MCF 10A (cell line): ENCODE measurements at places on chromosomes 13 and 19.

GRCh38 chr13:53408847-53409568, 380.4 kb downstream of the OLFM4 start:
- DNase-seq: no peak

DNA sequence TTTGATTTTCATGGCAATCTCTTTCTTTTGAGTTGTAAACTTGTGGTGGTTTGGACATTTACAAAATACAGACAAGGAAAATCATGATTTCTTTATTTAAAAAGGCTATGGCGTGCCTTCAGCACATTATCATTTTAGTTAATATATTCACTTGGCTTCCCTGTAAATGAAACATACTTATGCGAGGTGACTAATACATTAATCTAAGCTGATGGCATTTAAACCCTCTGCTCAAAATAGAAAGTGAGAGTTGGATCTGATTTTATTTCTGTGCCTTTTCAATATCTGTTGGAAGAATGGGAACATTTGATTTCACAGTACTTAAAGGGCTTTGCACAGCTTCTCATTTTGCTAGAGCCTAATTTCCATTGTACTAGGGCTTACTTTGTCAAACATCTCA, 289.8 kb downstream of the MTUS2 start:
- DNase-seq: no peak

DNA sequence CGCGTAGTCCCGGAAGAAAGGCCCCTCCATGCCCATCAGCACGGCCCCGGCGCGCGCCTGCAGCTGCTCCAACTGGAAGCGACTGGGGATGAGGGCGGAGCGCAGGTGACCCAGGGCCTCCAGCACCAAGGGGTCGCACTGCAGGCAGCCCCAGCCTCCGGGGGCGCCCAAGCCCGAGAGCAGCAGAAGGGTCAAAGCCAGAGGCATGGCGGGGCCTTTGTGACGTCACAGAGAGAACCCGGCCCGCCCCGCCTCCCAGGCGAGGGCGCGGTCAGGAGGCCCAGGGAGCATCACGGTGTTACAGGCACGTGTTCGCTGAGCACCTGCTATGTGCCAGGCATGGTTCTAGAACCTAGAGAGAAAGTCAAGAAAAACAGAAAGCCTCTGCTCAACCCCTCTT, at the start of gene IZUMO2:
TSS of gene IZUMO2 (minus strand) at position 294 of the 400 bp plus-strand sequence. CDS start at position 207, 87 bp downstream.
- no peak for DNase-seq

DNA sequence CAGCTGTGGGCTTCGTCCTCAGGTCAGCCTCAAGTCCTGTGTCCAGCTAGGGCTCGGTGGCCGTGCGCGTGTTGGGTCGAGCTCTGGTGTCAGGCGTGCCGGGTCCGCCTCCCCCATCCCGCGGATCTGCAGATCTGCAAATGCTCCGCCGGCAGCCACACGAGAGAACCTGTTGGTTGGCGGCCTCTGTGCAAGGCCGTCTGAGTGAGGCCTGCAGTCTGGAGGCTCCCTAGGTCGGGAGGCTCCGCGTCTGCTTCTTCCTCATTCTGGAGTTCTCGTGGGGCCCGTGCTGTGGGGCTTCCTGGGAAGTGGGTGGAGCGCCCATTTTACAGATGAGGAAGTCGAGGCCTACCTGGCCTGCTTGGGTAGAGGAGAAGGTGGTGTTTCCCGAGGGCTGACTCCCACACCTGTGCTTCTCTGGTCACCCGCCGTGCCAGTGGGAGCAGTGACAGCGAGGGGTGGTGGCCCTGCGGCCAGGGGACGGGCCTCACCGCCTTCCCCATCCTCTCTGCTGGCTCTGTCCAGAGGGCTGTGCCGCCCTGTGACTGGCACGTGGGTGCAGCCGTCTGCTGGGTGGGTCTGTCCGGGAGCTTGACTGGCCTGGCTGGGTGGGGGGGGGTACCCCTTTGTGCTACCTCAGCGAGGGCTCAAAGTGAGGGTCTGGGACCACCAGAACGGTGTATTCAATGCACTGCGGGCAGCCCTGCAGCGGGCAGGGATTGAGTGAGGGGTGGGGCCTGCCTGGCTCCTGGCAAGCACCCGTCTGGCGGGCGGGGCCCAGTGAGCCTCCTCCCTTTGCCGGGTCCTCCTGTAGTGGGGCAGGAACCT, 3.3 kb downstream of the CSNK1G2 start:
- DNase-seq: no peak

- DNase-seq: no peak
These were observed 8.6 kb downstream of the CRLF1 start for GRCh38 chr19:18597809-18598660.

DNA sequence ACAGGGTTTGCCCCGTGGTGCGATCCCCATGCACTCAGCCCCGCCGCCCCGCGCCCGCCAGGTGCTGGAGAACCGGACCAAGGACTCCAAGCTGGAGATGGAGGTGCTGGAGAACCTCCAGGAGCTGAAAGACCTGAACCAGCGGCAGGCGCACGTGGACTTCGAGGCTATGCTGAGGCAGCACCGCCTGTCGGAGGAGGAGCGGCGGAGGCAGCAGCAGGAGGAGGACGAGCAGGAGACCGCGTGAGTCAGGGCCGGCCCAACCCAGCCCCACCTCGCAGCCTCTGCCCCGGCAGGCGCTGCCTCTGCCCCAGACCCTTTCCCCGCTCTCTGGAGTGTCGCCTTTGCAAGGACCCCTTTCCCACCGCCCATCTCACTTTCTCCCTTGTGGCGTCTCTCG, 11.3 kb downstream of the YJU2 start:
- DNase-seq: no peak

GRCh38 chr13:32254416-32254815, 60.7 kb downstream of the ZAR1L start:
- DNase-seq: peak; percentile 55

DNA sequence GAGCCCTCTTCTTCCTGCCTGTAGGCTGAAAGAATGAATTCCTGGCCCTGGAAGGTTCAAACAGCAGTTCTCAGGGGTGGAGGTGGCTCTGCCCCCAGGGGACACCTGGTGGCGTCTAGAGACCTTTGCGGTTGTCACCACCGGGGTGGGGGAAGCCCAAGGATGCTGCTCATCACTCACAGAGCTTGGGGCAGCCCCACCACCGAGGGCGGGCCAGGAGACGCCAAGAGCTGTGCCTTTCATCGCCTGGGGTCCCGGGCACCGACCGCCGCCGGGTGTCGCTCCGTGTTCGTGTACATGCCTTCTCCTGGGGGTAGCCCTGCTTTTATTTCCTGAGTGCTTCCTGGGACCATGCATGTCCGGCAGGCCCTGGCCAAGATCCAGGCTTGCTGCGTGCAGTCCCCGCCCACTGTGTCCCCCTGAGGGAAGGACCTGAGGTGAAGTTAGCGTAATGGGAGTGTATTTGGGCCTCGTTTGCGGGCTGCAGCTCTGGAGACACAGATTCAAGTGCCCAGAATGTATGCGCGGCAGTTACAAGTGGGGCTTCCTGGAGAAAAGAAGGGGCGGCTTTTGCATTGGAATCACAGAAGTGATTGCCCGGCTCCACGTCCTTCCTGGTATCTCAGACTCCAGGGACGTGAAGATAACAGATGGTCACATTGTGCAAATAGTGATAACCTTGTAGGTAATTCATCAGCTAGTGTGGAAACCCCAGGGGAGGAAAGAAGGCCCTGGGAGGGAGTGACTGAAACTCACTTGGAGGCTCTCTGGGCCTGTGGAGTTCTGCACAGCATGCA, 7.8 kb downstream of the DOT1L start:
- no peak for DNase-seq

DNA sequence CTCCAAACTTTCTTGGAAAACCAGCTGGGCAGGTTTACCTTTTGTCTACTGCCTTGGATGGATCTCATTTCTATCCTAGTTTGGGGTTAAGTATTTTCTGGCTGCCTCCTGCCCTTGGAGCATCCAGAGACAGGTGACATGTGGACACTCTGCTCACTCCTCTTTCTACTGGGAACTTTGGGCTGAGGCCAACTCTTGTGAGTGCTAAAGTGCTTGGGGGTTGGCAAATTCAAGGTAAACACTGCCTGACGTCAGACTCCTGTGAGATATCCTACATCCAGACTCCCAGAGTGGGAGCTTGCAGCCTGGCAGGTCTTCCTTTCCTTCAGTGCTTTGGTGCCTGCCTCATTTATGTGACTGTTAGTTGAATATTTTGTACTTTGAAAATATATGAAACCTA, 388.1 kb downstream of the KCNRG start:
- DNase-seq: peak; percentile 52

DNA sequence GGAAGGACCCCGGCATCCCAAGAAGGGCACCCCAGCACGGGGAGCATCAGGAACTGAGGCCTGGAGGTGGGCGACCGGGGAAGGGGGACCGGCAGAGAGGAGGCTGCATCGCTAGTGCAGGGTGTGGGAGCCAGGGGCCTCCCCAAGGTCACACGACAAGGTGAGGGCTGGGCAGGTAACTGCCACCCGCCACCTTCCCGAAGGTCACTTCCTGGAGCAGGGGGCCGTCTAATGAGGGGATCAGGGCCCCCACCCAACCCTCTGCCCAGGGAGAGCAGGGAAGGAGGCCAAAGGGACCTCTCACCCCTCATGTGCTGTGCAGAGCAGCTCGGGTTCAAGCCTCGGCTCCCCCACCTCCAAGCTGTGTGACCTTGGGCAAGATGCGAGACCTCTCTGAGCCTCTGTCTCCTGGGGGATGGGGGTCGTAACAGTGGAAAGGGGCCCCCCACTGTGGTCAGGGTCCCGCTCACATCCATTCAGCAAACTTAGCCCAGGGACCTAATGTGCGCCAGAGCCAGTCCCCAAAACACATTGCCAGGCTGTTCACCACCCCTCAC, 6.0 kb downstream of the ZBTB7A start:
- DNase-seq: no peak

DNA sequence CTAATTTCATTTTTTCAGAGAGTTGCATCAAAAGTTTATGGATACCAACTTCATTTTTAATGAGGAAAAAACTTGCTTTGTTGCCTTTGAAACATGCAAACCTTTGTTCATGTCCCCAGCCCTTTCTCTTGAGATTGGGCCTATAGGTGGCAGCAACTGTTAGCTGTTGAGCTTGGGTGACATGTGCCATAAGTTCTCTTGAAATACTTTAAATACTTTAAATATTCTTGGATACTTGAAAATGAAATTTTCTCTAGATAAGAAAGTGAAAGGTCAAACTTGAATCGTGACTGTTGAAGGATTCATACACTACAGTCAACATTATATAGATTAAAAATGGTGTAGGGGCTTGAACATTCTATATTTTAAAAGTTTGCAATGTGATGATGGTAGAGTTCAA, 294.9 kb downstream of the NDFIP2 start:
- DNase-seq: peak; percentile 58

GRCh38 chr19:52270266-52270885, 989 bp downstream of the ZNF766 start:
- no peak for DNase-seq

DNA sequence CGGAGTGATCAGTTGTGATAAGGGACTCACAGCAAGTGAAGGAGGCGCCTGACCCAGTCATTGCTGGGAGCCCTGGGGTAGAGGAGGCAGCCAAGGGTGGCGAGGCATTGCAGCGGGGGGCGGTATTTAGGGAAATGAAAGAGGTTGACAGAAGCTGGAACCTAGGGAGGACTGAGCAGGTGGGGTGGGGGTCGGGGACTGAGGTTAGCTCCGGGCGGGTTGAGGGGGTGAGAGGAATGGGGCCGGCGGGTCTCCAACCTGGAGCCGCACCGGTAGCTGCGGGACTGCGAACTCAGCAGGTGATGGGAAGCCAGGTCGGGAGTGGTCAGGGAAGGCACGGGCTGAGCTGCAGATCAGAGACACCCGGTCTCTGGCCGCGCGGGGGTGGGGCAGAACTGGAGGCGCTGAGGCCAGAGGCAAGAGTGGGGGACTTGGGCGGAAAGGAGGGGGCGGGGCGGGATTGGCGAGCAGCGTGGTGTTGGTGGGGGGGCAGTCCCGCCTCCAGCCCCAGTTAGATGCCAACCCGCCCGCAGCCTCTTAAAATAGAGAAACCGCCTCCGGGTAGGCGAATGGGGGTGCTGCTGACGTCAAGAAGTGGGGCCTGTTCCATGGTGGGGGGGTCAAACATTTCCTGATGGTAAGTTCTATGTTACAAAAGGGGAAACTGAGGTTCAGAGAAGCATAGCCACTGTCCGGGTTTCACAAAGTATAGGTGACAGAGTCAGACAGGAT, 1.5 kb downstream of the MAST3 start:
- no peak for DNase-seq

DNA sequence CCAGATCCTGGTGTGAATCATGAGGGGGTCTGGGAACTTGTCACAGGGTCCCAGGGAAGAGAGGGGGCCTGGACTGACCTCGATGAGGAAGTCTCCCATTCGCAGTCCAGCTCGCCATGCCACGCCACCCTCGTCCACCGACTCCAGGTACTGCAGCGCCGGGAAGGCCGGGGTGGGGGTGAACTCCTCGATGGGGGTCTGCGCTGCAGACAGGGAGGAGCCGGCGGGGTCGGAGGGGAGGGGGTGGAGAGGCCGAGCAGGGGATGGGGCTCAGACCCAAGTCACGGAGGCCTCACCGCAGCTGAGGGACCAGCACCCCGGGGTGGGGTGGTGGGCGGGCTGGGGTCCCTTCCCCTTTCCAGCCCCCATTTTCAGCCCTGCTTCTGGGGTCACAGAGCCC, 30.8 kb downstream of the SHANK1 start:
- no peak for DNase-seq

DNA sequence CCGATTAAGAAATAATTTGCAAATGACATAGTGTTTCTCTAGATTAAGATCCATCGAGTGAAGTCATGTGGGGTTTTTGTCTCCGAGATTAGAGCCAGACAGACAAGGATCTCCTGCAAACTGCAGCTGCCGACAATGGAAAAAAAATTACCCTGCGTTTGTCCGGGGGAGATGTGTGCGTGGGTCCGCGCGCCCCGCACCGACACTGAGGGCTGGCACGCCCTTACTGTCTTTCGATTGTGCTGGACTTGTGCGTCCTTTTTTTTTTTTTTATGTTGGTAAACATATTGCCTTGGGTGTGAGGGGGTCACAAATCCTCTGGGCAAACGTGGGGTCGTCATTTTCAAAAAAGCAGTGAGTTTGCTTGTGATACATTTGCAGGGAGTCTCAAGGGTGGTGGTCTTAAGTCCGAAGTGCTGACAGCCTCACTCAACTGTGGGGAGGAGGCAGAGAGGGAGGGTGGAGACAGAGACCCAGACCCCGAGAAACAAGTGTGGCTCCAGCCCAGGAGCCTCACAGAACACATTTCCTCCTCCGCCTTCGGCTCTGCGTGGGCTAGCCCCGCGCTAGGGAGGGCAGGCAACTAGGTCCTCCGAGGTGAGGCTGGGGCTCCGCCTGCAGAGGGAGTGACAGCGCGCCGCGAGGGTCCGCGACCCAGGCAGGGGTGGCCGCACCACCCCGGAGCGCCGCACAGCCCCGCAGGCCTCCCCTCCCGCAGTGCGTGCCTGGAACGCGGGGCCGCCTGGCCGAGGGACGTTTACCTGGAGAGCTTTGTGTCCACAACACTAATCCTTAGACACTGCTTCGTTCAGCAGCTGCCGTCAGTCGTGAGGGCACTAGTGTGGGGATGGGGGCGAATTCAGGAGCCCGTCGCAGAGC, 11.7 kb upstream of the SOX1 start:
- DNase-seq: no peak
